ENCODE measurements at places on chromosomes 16 and 17.

DNA sequence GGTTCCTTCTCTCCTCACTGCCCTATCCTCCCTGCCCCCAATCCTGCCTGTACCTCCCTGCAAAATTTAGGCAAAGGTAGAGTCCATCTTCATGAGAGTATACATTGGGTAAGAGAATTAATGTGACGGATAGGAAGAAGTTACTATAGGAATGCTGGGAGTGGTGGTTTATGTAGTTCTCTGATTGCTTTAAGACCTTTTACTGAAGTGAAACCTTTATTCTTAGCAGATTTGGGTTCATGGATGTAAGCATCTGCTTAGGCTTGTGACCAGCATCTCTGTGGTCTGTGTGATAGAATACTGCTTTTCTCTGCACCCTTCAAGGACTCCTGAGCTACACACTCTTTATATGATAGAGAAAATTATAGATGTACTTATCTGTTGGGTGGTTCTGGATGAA, 127.3 kb downstream of the PRKCA start:
- no peak for DNase-seq

DNA sequence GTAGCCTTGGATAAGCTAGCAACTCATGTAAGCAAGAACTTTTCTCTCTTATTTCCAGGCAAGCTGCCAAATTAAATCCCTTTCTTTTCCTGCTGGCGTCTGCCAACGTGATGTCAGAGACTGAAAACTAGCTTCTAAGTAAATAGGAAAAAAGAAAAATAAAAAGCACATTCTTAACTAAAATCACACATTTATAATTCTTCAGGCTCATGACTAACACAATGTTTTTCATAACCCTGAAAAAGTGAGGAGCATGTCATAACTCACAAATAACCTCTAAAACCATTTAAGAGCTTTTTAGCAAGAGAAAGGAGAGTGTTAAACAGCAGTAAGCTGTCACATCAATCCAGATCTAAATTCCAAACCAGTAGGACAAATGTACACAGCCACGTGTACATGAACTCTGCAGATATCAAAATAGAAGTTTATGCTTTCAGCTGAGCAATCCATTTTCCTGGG, 110.0 kb downstream of the N4BP1 start:
- DNase-seq, result peak; percentile 45

DNA sequence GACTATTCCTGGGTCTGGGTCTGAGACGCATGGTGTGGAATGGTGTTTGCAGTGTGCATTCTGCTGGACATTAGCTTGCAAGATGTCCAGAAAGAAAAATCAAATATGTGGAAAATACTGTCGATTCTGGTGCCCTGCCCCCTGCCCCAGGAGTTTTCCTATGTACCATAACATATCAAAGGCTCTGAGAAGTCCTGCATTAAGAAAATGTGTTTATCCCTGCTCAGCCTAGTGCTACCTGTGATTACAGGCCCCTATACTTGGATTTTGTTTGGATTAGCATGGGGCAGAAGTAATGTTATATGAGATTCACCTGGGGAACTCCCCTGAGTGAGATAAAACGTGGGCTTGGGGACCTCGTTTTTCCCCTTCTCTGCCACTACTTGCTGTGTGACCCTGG, 325.0 kb downstream of the CBLN1 start:
- no peak for DNase-seq

DNA sequence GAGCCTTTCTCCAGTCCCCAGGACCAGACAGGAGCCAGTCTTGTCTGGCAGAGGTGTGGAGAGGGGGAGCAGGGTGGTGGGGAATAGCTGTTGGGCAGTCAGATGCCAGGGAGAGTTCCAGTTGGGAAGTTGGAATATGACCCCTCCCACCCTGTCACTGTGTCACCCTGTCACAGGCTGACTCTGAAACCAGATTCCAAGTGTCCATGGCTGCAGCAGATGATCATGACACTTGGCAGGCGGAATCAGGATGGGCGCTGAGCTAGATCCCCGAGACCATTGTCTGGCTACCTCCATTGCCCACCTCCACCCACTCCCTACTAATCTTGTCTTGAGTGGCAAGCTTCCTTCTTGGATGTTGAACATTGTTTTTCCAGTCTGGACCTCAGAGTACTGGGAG, 9.2 kb upstream of the NFATC3 start:
- no peak for DNase-seq

GRCh38 chr16:52379551-52379950, 167.4 kb downstream of the TOX3 start:
- no peak for DNase-seq

- no peak for DNase-seq
These were observed 71.1 kb downstream of the CMIP start for GRCh38 chr16:81515721-81516120.

- peak; percentile 64 for DNase-seq
These were observed 33.5 kb upstream of the BCO1 start for GRCh38 chr16:81204798-81205680.

- no peak for DNase-seq
These were observed 13.5 kb downstream of the COL1A1 start for GRCh38 chr17:50187751-50188530.

GRCh38 chr17:28474111-28474531, 677 bp downstream of the SLC13A2 start:
- DNase-seq, result no peak

DNA sequence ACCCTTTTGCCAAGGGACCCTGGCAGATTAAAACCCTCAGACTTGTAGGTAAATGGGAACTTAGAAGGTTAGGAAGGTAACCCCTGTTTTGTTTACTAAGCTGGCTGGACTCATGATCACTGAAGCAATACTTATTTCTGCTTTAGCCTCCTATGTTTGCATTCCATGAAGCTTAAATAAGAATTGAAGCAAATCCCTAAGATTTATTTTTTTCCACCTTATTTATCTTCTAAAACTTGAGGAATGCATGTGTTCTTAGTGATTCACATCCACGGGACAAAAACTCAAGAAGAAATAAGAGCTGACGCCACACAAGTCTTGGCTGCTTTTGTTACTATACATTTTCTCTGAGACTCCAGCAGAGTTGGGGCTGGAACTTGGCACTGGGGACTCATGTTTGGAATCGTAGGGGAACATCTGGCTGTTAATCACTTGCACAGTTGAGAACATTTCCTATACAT, 35.5 kb downstream of the CLUAP1 start:
- no peak for DNase-seq

- DNase-seq, result no peak
These were observed 297.1 kb upstream of the MAF start for GRCh38 chr16:79897453-79898146.

DNA sequence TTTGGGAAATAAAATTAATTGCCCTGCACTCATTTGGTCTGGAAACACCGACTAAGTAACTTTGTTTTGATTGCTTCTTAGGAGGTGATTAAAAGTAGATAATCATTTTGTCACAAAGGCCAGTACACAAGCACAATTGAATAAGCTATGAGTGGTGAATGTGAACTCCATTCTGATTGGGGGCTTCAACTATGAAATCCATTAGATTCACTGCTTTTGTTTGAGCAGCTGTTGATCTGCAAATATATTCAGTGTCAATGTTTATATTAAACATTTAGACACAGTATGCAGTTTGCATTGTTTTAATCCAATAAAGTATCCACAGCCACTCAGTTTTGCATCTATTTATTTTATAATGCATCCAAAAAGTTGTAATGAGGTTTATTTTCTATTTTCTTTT, 817.5 kb downstream of the CDH11 start:
- no peak for DNase-seq

DNA sequence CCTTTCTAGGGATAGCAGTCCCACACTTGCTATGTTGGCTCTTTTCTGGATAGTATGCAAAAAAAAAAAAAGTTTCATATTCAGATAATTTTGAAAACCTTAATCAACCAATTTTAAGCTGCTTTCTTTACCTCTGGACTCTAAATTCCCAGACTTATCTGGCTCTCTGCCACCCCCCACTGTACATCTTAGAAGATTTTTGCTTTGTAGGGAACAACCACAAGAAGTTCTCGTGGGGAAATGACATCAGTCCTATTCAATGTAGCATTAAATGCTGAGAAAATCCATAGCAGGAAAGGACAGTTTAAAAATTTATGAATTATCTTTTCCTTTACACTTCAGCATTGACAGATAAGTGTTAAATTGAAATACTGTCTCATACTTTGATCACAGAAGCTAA, 562.7 kb upstream of the HSBP1 start:
- no peak for DNase-seq

DNA sequence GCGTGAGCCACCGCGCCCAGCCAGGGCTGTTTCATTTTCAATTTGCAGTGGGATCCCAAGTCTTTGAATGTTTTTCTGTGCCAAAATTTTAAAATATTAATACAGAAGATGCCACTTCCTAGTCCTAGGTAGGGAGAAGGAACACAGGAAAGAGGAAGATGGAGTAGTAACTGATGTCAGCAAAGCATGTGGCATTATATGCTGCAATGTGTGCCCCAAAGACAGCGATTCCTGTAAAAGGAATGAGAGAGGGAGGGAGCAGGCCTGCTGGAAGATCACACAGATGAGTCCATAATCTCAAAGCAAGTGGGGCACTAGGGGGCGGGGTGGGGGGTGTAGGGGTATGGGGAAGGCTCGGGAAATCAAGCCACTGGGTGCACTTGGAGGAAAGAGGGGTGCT, 23.4 kb upstream of the SSTR2 start:
- DNase-seq, result no peak

DNA sequence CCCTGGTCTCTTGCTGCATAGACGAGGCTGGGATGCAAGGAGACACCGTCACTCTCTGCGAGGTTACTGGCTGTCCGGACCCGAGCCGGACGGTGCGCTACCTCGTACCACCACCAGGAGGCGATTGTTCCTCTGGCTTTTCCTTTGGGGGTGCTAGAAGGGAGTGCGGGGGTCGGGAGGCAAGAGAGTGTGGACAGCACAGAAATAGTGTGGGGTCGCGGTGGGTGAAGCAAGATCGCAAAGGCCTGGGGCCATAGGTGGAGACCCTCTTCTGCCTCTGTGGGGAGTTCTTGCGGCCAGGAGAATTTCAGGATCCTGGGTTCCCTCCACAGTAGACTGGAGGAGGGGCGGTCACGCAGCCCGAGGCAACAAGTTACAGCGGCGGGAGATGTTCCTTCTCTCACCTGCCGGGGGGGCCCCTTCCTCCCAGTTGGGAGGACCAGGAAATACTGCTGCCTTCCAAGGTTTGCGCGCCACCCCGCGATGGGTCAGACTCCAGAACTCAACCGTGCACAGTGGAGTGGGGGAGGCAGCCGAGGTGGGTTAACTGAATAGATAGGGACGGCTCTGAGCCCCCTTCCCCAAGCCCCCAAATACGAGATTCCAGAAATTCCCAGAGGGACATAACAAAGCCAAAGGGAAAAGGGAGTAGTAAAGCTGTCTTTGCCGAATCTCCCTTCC, 6.9 kb downstream of the PHOSPHO1 start:
- DNase-seq, result no peak

DNA sequence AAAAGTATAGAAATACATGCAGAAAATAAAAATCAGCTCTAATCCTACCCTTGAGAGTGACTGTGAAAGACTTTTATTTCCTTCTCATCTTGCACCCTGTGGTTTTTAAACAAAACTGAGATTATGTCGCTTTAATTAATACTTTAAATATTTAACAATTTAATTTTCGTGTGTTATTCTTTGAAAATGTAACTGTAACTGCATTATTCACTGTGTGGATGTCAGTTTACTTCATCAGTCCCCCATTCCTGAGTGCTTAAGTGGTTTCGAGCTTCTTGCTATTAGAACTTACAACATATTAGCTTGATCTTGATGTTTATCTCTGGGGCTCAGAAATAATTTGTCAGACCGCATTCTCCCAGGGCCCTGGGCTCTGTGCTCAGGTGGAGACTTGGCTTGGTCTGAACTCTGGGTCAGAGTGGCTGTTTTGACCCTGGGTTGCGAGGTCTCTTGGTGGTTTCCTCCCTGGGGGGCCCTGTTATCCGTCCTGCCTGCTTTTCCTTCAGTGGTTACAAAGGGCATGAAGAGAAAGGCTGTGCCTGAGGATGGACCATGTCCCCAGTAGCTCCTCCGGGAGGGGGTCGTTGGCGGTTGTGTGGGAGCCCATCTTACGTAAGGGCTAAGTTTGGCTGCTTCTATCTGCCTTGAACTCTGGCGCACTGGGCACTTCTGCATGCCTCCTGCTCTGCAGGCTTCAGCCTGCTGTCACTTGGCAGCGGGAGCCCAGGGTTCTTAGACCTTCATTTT, 25.7 kb downstream of the AKAP1 start:
- peak; percentile 65 for DNase-seq

DNA sequence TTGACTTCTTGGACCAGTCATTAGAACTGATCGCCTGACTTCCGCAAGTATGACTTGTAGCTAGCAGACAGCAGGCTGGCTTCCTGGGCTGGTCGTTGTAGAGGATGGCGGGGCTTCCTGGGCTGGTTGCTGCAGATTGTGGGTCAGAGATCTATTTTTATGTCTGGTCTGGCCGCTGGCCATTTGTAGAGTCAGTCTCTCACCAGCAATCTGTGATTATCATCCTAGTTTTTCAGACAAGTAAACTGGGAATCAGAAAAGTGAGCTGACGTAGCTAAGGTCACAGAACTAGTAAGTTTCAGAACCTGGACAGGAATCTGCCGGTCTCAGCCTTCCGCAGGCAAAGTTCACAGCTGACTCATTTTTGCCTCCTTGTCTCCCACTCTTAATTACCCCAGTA, 19.1 kb downstream of the GPR142 start:
- DNase-seq, result no peak

DNA sequence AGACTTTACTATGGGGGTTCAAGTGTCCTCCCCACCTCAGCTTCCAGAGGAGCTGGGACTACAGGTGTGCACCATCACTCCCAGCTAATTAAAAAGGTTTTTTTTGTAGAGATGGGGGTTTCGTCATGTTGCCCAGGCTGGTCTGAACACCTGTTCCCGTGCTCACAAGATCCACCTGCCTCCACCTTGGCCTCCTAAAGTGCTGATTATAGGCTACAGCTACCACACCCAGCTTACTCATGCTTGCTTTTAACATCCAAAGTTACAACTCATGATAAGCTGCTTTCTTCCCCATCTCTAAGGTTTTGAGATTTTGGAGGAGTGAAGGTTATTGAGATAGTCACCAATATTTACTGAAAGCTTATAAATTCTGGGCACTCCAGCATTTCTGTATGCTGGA, 2.6 kb downstream of the NUP88 start:
- DNase-seq, result no peak

DNA sequence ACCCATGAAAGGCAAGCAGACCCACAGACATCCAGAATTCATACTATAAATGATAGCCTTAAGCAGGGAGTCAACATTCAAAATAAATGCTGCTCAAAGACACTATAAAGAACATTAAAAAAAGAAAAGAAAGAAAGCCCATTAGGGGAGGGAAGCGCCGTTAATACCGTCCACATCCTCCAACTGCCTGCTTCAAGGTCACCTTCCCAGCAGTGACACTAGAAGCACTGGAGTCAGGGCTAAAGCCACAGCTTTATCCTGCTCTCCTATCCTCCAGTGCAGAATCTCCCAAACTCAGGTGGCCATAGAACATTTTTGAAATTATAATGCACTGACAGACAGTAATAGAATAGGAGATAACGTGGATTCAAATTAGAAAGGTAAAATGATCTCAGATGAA, 59.4 kb downstream of the TEX2 start:
- DNase-seq, result no peak

GRCh38 chr17:72786209-72786608, 306.3 kb downstream of the SLC39A11 start:
- no peak for DNase-seq

GRCh38 chr17:18176176-18176575, 7.5 kb upstream of the ALKBH5 start:
- no peak for DNase-seq

- DNase-seq, result no peak
These were observed 619 bp downstream of the NAT9 start for GRCh38 chr17:74775409-74776043.

GRCh38 chr16:75446416-75446815, 13.1 kb upstream of the CFDP1 start:
- DNase-seq, result no peak
